ENCODE measurements at places on chromosomes 2 and 18.

GRCh38 chr2:5825686-5826085 is 133.5 kb downstream of the SOX11 start:
- DNase-seq, result no peak

DNA sequence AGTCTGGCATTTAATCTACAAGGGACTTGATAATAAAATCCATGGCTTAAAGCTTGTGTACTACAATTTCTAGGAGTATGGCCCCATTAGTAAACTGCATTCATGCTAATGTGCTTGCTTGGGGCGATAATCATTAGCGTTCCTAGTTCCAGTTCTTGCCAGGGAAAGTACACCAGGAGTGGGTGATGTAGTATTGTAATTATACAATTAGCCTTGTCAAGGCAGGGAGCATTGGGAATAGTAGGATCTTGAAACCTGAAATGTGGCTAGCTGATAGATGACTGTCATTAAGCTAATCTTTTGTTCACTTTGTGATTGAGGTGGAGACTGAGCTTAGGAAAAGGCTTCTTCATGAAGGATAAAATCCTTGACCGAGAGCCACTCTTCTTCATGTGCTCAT is 989.2 kb downstream of the CPS1 start:
- DNase-seq, result no peak

- peak; percentile 8 for DNase-seq
These were observed 139.7 kb downstream of the ATP9B start for GRCh38 chr18:79208906-79209305.

- no peak for DNase-seq
These were observed 176.4 kb downstream of the ZNF516 start for GRCh38 chr18:76318607-76319006.

DNA sequence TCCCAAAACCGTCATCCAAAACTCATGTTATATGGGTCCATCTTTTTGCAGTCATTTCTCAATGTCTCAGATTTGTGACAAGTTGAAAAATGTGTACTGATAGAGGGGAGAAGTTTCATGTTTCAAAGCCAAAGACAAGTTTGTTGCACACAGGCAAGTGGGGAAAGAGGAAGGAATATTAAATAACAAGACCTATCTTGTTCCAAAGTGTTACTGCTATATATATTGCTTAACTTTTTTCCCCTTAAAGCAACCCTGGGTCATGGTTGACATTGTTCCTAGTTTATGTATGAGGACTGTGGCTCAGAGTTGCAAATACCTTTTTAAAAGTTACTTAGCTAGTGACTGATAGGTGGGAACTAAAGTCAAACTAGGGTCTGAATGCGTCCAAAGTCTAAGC is 1.7 kb downstream of the ITGA4 start:
- DNase-seq, result no peak

- DNase-seq, result no peak
These were observed 391.0 kb upstream of the RAB12 start for GRCh38 chr18:8218197-8218596.

GRCh38 chr2:142557391-142557790 is 320.1 kb upstream of the KYNU start:
- no peak for DNase-seq

DNA sequence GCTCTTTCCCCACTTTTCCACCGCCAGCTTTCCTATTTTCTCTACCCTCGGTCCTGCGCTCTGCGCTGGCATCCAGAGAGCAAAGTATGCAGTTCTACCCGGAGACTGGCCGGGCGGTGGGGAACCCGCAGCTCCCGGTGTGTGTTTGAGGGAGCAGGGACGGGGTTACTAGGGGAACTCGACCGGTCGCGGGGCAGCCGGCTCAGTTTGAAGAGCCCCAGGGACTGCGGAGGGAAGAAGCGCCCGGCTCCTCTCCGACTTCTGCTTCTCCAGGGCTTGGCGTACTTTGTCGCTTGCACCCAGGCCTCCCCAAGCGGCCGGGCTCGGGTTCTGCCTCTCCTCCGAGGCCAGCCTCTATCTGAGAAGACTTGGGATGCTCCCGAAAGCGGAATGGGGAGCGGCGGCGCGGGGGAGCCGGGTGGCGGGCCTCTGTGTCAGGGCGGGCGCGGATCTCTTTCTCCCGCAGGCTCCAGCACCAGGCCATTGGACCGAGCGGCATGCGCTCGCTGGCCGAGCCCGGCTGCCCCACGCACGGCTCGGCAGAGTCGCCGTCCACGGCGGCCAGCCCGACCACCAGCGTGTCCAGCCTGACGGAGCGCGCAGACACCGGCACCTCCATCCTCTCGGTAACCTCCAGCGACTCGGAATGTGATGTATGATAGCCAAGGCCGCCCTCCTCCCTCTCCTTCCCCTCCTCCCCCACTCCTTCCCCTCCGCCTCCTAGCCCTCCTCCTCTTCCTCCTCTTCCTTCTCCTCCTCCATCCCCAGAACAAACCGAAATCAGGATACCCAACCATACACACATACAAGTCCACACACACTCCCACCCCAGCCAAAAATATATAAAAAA is 2.8 kb downstream of the SIX3 start:
- no peak for DNase-seq

DNA sequence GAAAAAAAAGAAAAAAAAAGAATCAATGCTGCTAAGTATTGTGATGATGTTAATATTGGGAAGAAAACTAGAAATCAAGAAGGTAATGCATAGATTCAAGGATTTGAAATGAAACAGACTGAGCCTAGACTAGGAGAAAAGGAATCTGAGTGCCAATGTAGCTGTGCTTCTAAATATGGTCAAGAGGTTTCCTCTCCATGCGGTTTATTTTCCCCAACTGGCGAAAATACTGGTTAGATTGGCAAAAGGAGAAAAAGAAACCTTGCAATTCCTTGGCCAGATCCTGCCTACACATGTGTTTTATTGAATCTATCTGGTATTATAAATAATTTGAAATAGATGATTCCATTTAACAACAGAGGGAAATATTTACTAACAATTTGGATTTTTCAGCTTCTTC is 5.7 kb downstream of the SCN3A start:
- no peak for DNase-seq

DNA sequence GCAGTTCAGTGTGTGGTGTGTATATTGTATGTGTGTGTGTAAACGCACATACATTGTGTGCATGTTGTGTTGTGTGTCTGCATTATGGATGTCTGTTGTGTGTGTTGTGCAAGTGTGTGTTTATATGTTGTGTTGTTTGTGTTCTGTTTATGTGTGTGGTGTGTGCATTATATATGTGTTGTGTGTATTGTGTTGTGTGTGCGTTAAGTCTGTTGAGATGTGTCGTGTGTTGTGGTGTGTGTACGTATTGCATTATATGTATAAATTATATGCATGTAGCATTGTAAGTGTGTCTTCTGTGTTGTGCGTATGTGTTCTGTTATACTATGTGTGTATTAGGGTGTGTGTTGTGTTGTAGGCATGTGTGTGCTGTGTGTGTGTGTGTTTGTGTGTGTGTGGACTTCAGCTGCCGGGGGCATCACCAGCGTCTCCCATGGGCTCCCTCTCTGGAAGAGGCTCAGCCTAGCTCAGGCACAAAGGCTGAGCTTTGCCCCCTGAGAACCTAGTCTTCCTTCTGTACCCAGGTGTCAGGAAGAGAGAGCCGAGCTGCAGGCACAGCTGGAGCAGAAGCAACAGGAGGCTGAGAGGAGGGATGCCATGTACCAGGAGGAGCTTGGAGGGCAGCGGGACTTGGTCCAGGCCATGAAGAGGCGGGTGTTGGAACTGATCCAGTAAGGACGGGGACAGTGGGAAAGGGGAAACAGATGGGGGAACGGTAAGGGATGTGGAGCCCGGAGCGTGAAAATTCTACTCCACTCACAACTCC is 13.7 kb downstream of the RUFY4 start:
- no peak for DNase-seq

Data from cerebellar nuclear complex (tissue), 1 donor.